Caco-2 (cell line): ENCODE measurements at places on chromosomes 13 and 19. TPM values are rescaled to one million over a fixed set of nuclear protein-coding genes. Genes with fewer than 3 reads are reported as not detected.

DNA sequence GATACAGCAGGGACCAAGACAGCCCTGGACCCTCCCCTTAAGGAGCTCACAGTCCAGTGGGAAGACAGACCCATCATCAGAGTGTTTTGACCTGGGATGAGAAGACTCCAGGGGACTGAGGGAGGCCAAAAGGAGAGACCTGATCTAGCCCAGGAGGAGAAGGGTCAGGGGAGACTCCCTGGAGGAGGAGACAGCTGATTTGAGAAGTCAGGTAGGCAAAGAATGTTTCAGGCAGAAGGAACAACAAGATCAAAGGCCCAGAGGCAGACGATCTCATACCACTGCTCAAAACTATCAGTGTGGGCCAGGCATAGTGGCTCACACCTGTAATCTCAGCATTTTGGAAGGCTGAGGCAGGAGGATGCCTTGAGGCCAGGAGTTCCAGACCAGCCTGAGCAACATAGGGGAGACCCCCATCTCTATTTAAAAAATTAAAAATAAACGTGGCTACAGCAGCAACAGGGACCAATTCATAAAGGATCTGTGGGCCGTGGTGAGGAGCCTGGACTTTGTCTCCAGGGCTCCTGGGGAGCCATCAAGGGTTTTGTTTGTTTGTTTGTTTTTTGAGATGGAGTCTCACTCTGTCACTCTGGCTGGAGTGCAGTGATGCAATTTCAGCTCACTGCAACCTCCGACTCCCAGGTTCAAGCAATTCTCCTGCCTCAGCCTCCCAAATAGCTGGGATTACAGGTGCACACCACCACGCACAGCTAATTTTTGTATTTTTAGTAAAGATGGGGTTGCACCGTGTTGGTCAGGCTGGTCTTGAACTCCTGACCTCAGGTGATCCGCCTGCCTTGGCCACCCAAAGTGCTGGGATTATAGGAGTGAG lies 2.2 kb upstream of the COX6B1 start:
- DNase-seq = no peak

The WDR83 gene
- total RNA-seq = 17.5 and 20.4 TPM in 2 replicates

The PTH2 gene
- not detected in 2 replicates for total RNA-seq

- DNase-seq = no peak
These were observed 1988.1 kb upstream of the PCDH20 start for GRCh38 chr13:63403733-63404132.

The ANKLE1 gene
- 14.3 and 17.4 TPM in 2 replicates for total RNA-seq

DNA sequence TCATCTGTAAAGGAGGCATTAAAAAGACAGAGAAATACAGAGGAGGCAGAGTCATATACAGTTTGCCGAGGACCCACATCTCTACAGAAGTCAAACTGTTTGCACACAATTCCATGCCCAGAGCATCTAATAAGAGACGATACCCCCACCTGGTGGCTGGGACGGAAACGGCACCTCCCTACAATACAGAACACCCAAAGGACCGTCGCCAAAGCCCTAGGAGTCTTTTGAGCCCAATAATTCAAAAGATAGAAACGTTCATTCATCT lies 703 bp upstream of the PLEKHG2 start:
- peak; percentile 94 for DNase-seq

DNA sequence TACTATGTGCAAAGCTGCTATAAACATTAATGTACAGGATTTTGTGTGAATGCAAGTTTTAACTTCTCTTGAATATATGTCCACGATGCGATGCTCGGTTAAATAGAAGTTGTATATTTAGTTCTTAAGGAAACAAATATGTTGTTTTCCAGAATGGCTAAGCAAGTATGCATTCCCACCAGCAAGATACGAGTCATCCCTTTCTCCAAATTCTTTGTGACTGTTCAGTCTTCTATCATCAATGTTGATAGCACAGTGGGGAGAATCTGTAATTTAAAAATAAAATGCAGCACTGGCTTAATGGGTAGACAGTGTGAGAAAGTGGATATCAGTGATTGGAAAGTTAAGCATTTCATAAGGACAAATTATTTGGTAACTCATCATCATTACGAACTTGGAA lies 1340.8 kb downstream of the PCDH9 start:
- DNase-seq = no peak

The ZNF880 gene
- total RNA-seq = 1.8 and 2.0 TPM in 2 replicates

The IGFL4 gene
- total RNA-seq = 3.9 and 4.4 TPM in 2 replicates

- no peak for DNase-seq
These were observed 89.9 kb downstream of the TEX26 start for GRCh38 chr13:31022288-31022895.

The FCAR gene
- not detected in 2 replicates for total RNA-seq

The POU2F2 gene
- total RNA-seq = 0.95 and 1.5 TPM in 2 replicates

GRCh38 chr13:93554514-93554913 lies 327.9 kb downstream of the GPC6 start:
- no peak for DNase-seq

DNA sequence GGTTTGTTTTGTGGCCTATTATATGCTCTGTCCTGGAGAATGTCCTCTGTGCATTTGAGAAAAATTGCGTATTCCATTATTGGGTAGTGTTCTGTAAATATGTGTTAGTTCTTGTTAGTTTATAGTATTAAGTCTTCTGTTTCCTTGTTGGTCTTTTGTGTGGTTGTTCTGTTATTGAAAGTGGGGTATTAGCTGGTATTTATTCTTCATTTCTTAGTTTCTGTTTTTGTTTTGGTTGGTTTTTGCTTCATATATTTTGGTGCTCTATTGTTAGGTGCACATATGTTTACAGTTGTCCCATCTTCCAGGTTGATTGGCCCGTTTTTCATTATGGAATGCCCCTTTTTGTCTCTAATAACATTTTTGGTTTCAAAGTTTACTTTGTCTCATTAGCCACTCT lies 77.3 kb downstream of the DNAJC15 start:
- no peak for DNase-seq

GRCh38 chr19:18990128-18990708 lies 43.1 kb downstream of the SUGP2 start:
- DNase-seq = no peak

DNA sequence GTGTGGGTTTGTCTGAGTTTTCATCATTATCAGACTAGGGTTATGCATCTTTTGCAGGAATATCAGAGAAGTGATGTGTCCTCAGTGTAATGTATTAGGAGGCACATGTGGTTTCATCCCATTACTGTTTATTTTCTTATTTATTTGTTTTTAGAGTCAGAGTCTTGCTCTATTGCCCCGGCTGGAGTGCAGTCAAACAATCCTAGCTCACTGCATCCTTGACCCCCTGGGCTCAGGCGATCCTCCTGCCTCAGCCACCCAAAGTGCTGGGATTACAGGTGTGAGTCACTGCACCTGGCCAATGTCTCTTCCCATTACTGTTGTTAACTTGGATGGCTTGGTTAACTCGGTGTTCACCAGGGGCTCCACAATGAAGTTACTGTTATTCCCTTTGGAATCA lies 67.4 kb downstream of the MAP4K1 start:
- DNase-seq = no peak

The ZNF560 gene
- total RNA-seq = not detected in 2 replicates

The NOVA2 gene
- 0.05 TPM in 1 of 2 replicates, not detected in the other for total RNA-seq

The PSG3 gene
- total RNA-seq = not detected in 2 replicates

DNA sequence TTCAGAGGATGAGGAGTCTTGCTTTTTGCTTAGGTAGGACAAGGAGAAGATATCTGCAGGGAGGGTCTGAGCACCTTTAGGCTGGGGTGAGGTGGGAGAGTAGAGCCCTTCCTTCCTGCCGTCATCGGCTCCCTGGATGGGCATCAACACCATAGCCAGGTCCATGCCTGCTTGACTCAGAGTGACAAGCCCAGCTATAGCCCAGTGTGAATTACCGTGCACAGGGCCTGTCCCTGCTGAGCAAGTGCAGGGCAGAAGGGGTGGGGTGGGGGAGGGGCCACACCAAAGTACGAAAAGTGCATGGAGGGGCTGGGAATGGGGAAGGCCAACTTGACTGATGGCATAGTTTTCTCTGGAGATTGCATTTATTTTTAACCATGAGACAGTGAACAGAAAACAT lies 30.3 kb upstream of the RNF113B start:
- no peak for DNase-seq

DNA sequence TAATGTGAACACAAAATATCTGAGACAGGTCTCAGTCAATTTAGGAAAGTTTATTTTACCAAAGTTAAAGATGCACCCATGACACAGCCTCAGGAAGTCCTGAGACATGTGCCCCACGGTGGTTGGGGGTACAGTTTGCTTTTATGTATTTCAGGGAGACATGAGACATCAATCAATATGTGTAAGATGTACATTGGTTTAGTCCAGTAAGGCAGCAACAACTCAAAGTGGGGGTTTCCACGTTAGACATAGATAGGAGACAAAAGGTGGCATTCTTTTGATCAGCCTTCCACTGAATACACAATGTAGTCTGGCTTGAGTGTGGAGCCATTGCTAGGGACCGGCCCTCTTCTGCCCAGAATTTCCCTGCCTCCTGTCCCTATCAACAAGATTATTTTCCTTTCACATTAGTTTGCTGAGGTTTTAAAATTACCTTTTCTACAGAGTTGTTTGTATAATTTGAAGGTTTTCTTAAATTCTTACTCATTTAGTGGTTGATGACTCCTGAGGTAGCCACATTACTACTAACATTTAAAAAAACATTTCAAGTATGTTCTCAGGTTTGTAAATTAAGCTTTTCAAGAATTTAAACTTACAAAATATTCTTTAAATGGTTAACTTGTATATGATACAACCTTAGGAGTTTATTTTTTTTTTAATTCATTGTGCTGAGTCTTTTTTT lies 33.2 kb downstream of the RNASEH2B start:
- DNase-seq = no peak

The HRC gene
- total RNA-seq = not detected in 2 replicates

- DNase-seq = no peak
These were observed 20.4 kb downstream of the CEACAM3 start for GRCh38 chr19:41816761-41817160.

- no peak for DNase-seq
These were observed 118.0 kb downstream of the KDM4B start for GRCh38 chr19:5086725-5087439.

DNA sequence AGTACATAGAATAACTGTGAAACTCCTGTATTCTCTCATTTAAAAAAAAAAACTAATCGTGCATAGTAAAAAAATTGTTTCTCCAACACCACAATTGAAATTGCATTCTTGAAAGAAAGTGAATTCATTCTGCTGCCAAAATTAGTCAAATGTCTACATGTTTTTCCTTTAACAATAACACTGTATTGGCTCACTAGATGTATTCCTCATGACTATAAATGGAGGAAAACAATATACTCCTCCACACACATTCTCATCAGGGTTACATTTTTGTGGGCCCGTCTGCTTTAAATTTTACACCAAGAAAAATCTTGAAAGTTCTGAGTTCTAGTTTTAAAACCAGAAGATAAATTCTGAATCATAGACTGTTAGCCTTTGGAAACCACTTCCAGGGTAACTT lies 233.6 kb downstream of the KLF12 start:
- no peak for DNase-seq

DNA sequence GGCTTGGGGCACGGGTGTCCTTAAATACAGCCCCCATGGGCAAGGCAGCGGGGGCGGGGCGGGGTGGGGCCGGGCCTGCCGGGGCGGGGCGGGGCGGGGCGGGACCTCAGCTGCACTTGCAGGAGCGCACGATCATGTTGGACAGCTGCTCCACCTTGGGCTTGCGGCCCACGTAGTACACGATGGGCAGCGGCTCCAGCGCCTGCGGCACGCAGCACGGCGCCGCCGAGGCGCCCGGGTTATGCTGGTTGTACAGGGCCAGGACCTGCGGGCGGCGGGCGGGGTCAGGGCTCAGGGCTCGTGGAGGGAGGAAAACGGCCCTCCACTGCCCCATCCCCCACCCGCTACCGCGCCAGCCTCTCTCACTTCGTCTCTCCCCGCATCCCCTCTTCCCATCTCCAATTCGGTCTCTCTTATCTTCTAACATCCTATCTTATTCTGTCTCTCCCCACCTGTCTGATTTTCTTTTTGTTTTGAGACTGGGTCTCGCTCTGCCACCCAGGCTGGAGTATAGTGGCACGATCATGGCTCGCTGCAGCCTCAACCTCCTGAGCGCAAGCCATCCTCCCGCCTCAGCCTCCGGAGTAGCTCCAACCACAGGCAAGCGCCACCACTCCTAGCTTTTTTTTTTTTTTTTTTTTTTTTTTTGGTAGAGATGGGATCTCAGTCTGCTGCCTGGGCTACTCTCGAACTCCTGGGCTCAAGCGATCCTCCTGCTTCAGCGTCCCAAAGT lies 21.1 kb downstream of the CCDC97 start:
- no peak for DNase-seq

DNA sequence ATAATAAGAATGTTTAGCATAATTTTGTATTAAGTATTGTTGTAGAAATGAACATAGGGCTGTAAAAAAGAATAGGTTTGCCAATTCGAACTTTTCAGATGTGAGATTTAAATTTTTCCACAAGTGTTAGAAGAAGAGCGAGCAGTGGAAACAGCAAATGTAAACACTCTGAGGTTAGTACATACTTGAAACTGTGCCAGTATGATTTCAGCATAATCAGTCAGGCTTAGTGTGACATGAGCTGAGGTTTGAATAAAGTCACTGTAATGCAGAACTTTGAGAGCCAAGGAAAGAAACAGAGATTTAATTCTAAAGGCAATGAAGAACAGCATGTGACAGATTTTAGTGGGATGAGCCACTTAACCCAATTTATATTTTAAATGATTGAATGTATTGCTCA lies 2166.4 kb downstream of the PCDH9 start:
- no peak for DNase-seq

GRCh38 chr19:12840091-12841079 lies 2.1 kb downstream of the MAST1 start:
- peak; percentile 85 for DNase-seq

- no peak for DNase-seq
These were observed 56.3 kb upstream of the UBAC2 start for GRCh38 chr13:99144306-99144705.

The KANK3 gene
- total RNA-seq = 1.1 TPM in 2 replicates

The METTL21C gene
- total RNA-seq = not detected in 2 replicates

The UCHL3 gene
- total RNA-seq = 113 and 122 TPM in 2 replicates

GRCh38 chr19:51473009-51473707 lies 5.2 kb upstream of the CEACAM18 start:
- peak; percentile 83 for DNase-seq

GRCh38 chr13:110368408-110368807 lies 61.3 kb downstream of the COL4A2 start:
- DNase-seq = no peak

DNA sequence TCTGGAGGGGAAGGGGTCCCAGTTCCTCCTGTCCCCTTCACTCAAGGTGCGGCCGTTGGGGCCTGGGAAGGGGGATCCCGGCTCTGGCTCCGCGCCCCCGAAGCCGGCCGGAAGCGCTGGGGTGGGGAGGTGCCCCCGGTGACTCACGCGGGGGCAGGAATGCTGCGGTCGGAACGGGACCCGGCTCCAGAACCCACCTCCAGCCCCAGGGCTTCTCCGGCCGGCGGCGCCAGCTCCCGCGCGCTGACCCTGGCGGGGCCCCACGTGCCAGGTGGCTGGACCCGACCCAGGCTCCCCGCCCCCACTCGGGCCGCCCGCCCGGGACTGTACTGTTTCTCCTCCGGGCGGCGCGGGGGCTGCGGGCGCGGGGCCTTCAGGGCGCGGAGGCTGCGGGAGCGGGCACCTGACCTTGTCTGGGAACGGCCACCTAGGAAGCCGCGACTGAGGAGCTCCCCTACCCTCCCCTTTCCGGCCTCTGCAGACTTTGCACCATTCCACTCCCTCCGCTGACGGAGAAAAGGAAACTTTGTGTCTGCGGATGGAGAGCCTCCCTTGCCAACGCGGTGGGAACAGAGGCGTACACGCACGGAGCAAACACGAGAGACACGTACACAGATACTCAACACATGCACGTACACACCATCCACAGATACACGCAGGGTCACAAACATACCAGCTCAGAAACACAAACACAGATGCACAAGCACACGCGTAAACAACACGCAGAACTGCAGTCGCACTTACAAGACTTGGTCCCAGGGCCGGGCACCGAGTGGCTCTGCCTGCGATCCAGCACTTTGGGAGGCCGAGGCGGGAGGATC lies 7.2 kb downstream of the AXL start:
- DNase-seq = peak; percentile 85

The VSTM2B gene
- not detected in 2 replicates for total RNA-seq
